ENCODE measurements at places on chromosomes 1 and 21.

DNA sequence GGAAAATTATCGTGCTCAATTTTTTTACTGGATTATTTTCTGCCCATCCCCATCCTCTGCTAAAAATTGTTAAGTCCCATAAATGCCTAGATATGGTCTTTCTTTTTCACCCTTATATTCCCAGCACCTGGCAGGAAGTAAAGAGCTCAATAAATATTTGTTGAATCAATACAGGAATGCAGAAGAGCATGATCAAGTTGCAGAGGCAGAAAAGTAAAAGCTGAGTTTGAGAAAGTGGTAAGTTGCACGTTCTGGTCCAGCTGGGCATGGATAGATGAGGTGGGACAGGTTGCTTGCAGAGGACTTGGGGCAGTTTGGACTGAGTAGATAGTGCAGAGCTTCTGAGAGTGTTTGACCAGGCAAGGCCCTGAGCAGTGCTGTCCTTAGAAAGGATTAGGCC is 40.1 kb downstream of the ZNF281 start:
- DNase-seq: no peak

DNA sequence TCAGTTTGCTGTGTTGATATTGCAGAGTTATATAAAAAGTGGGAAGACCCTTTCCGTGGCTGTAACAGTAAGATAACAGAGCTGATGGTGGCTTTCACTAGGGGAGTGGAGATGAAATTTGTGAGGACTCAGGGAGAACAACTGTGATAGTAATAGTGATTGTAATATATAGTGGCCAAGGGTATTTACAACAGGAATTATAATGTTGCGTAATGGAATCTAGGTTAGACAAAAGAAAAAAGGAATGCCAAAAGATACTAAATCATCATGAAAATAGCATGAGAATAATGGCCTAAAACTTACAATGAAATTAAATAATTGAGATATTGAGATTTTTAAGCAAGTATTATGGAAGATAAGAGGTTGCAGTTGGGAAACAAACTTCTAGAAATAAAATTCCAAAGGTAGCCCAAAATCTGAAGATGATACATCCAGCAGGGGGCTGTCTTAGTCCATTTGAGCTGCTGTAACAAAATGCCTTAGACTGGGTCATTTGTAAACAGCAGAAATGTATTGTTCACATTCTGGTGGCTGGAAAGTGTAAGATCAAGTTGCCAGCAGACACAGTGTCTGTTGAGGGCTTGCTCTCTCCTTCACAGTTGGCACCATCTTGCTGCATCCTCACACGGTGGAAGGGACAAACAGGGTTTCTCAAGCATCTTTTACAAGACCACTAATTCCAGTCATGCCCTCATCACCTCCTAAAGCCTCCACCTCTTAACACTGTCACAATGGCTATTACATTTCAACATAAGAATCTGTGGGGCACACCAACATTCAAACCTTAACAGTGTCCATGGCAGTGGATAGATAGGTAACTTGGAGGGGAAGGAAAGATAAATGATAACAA is 711.2 kb downstream of the MRPL39 start:
- DNase-seq: no peak

DNA sequence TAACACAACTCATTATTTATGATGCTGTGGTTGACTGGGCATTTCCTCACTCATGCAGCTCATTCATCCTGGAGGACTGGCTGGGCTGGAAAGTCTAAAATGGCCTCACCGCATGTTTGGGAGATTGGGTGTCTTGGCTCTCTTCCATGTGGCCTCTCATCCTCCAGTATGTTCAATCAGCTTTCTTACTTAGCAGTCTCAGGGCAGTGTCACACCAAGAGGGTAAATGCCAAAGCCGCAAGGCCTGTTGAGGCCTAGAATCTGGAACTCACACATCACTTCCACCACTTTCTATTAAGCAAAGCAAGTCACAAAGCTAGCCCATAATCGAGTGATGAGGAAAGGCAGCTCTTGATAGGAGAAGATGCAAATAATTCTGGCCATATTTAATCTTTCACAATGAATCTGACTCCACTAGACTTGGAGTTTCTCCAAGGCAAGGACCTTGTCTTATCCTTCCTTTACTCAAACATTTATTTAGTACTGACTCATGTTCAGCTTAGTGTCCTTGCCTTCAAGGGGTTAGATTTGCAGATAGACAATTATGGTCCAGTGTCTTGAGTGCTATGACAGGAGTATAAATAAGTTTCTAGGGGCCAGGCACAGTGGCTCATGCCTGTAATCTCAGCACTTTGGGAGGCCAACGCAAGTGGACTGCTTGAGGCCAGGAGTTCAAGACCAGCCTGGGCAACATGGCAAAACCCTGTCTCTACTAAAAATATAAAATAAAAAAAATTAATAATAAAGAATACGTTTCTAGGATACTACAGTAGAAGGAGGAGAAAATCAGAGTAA is 45.1 kb downstream of the TMEM53 start:
- DNase-seq: no peak

- DNase-seq: no peak
Measured at GRCh38 chr1:208781391-208782045, 537.3 kb upstream of the PLXNA2 start.

GRCh38 chr1:198201956-198202784 is 45.4 kb downstream of the NEK7 start:
- no peak for DNase-seq

DNA sequence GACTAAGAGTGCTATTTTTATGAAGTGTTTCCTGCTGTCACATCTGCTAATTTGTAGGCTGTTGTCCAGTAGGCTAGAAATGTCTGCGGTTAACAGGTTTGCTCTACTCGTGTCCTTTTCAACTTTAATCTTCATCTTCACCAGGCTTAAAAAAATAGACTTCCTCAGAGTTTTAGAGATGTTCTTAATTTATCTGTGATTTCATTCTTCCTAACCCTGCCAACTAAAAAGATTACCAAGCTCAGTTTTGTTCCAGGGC is 66.8 kb downstream of the SASS6 start:
- DNase-seq: no peak

GRCh38 chr1:227779021-227779441 is 36.4 kb upstream of the PRSS38 start:
- no peak for DNase-seq

GRCh38 chr1:31559715-31560114 is 16.6 kb upstream of the TINAGL1 start:
- no peak for DNase-seq

GRCh38 chr1:158028969-158029368 is 35.5 kb downstream of the KIRREL1 start:
- DNase-seq: no peak

DNA sequence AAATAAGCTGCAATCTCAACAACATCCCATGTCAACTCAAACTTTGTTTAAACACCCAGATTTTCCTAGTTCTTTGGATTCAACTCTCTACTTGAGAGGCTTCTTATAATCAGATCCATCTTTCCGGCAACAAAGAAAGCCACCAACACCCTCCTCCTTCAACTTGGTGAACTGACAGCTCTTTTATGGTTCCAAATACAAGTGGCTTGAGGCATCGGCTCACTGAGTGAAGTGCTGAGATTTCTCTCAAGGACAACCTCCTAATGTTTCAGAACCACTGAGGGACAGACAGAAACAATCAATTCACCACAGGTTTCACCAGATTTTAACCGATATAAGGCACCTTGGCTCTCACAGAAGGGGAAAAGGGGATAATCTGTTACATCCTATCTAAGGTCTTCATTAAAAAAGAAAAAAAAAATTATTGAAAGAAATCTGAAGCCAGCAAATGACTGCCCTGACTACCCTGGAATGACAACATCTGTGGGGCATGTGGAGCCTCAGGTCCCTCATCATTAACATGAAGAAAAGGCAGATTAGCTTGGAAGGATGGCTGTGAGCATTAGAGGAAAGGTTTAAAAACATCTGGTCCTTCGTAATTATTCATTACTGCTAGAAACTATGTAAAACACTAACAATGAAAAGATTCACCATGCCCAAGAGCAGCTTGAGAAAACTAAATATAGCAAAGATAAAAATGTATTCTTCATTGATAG is 50.9 kb downstream of the PTPN14 start:
- DNase-seq: no peak

DNA sequence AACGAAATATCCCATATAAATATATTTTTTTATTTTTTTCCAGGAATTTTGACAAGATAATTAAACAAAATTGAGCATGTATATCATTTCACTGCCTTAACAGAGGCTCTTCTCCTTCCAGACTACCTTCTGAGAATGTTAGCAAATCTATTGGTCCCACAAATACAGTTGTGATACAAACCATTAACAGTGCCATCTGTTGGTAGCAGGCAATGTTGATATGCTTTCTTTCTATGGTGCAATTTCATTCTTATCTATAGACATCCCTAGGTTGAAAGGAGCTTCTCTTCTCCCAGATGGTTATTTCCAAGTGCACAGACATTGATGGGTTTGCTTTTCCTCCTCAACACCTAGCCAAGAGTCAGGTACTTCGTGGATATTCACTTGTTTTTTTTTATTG is 303.6 kb downstream of the USH2A start:
- DNase-seq: no peak

GRCh38 chr1:110893908-110894490 is 21.1 kb downstream of the CD53 start:
- DNase-seq: no peak

- DNase-seq: no peak
Measured at GRCh38 chr1:170568197-170568596, 36.2 kb downstream of the GORAB start.

GRCh38 chr1:110877364-110877763 is 4.4 kb downstream of the CD53 start:
- DNase-seq: no peak

- no peak for DNase-seq
Measured at GRCh38 chr1:51344602-51345299, 14.4 kb upstream of the TTC39A start.

DNA sequence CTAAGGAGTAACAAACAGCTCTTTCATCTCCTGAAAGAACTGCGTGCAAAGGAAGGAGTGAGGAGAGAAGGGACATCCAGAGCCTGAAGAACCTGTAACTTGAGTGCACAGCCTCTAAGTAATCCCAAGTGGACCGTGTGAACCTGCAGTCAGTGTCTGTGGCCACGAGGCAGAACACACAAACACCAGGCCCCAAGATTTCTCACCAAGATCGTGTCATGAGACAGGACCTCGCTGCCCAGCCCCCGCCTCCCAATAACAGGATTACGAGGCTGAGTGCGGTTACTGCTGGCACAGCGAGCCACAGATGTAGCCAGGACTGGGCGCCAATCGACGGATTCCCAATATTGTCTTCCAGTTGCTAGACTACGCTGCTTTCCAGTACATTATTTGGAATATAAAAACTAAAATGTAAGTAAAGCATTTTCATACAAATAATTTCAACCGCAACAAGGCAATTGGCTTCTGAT is 101.3 kb upstream of the SLC25A33 start:
- DNase-seq: no peak

- no peak for DNase-seq
Measured at GRCh38 chr1:170680428-170680827, 16.5 kb downstream of the PRRX1 start.

DNA sequence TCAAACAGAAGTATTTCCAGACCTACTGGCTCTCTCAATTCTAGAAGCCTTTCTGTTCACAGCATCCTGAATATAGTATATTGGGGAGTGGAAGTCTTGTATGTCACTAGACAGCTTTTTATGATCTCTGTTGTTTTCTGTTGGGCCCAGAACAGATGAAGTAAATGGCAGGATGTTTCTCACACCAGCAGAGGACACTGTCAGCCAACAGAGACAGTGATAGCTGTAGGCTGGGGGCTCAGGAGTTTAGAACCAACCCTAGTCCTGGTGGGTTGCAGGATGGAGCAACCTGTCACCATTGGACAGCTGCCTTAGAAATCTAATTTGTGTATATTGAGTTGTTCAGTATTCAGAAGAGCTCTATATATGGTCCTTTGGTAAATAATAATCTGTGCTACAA is 16.9 kb downstream of the AGO1 start:
- DNase-seq: no peak

- DNase-seq: no peak
Measured at GRCh38 chr1:22247527-22248245, 104.8 kb upstream of the WNT4 start.

DNA sequence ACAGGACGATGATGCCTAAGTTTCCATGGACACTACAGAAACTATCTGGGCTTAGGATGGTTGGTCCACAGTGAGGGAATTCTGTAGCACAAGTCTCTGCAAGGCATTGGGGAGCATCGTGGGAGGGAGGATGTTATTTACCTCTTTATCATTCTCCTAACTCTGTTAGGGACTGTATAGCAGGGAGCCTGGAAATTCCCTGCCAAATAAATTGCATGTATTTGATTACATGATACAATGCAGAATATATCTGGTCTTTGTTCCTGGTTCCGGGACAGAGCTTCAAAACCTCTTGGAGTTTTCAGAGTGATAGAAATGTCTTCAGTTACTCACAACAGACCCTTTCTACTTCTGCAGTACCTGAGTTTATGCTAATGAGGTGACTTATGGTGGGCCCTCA is 385.9 kb downstream of the PCP4 start:
- no peak for DNase-seq

- no peak for DNase-seq
Measured at GRCh38 chr1:165841582-165842017, 14.2 kb downstream of the UCK2 start.

DNA sequence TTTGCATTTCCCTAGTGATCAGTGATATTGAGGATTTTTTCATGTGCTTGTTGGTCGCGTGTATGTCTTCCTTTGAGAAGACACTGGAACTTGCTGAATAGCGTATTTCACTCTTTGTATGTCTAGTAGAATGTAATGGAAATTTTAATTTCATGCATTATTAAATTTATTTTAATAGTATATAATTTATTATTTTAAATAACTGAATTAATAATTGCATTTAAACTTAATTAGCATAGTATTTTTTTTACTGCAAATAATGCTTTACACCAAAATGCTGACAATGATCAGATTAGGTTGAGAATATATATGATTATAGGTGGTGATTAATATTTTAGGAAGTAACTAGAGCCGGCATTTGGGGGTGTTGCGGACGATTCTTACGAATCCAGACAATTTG is 10.5 kb upstream of the MTARC1 start:
- no peak for DNase-seq

GRCh38 chr1:183891158-183891856 is 86.4 kb downstream of the RGL1 start:
- no peak for DNase-seq

- DNase-seq: no peak
Measured at GRCh38 chr1:14824314-14824915, 225.9 kb downstream of the KAZN start.
